Epithelial cell of umbilical artery (primary cell): ENCODE measurements at places on chromosomes 3 and 15. TPM values are rescaled to one million over a fixed set of nuclear protein-coding genes. Genes with fewer than 3 reads are reported as not detected.

ABHD14A gene
- total RNA-seq, result 5.5 and 7.9 TPM in 2 replicates

SLCO2A1 gene
- total RNA-seq, result 0.15 and 0.65 TPM in 2 replicates

LAMB2 gene
- total RNA-seq, result 186 and 247 TPM in 2 replicates

VEPH1 gene
- total RNA-seq, result 259 and 323 TPM in 2 replicates

CLDN16 gene
- under 0.01 TPM in 2 replicates for total RNA-seq

OTOL1 gene
- not detected in 2 replicates for total RNA-seq

CMTM8 gene
- total RNA-seq, result 1.5 and 1.6 TPM in 2 replicates

GPD1L gene
- total RNA-seq, result 15.3 and 31.8 TPM in 2 replicates

CLDN18 gene
- not detected in 2 replicates for total RNA-seq

CIDEC gene
- not detected in 2 replicates for total RNA-seq

IQCF5 gene
- not detected in 2 replicates for total RNA-seq

REC114 gene
- total RNA-seq, result not detected in 2 replicates

HCLS1 gene
- 55.2 and 55.3 TPM in 2 replicates for total RNA-seq

EPHA6 gene
- not detected in 2 replicates for total RNA-seq

PLA2G4E gene
- total RNA-seq, result not detected in 2 replicates

CPEB1 gene
- total RNA-seq, result 0.91 TPM in 1 of 2 replicates, not detected in the other

SPINT1 gene
- 0.97 and 1.2 TPM in 2 replicates for total RNA-seq

SETD2 gene
- total RNA-seq, result 20.5 and 29.0 TPM in 2 replicates

LEO1 gene
- total RNA-seq, result 28.6 and 43.9 TPM in 2 replicates

DPPA4 gene
- total RNA-seq, result not detected in 2 replicates

ZBTB47 gene
- 12.2 and 13.6 TPM in 2 replicates for total RNA-seq

GPR160 gene
- total RNA-seq, result 0.97 and 1.2 TPM in 2 replicates

GALNT15 gene
- 1.3 and 8.7 TPM in 2 replicates for total RNA-seq

SLC22A13 gene
- not detected in 2 replicates for total RNA-seq

SPINK8 gene
- not detected in 2 replicates for total RNA-seq

GOLGA8T gene
- total RNA-seq, result under 0.01 and 0.15 TPM in 2 replicates

C3orf22 gene
- total RNA-seq, result not detected in 2 replicates

MAP1A gene
- 0.65 and 1.5 TPM in 2 replicates for total RNA-seq

RBMS3 gene
- total RNA-seq, result 33.1 and 36.1 TPM in 2 replicates

DOCK3 gene
- under 0.01 TPM in 2 replicates for total RNA-seq

BFSP2 gene
- not detected in 2 replicates for total RNA-seq

AP3B2 gene
- not detected in 2 replicates for total RNA-seq

GATM gene
- 0.32 and 1.4 TPM in 2 replicates for total RNA-seq
